ENCODE measurements at places on chromosomes 6 and 20.

DNA sequence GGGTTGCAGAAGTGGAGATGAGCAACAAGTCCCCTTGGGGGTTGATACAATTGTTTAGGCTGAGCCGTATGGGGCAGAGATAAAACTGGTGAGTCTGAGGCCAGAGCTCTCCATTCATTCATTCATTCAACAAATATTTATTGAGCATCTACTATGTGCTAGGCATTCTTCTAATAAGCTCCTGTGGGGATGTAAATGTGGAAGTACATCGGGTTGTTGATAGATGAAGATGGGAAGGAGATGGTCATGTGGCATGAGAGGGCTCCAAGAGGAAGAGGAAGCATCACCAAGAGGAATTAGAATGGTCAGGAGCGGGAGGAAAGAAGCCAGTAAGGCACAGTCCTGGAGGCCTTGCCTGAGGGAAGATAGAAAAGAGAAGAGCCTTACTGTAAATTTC lies 98.7 kb upstream of the MLN start:
- DNase-seq: no peak

GRCh38 chr6:136403110-136403980 lies 113.7 kb upstream of the BCLAF1 start:
- DNase-seq: no peak

GRCh38 chr20:24842918-24843715 lies 106.0 kb upstream of the CST7 start:
- DNase-seq: no peak

GRCh38 chr6:26142026-26142425 lies 54.8 kb downstream of the HFE start:
- no peak for DNase-seq

- DNase-seq: no peak
Measured at GRCh38 chr6:125931733-125932450, 24.7 kb upstream of the HINT3 start.

DNA sequence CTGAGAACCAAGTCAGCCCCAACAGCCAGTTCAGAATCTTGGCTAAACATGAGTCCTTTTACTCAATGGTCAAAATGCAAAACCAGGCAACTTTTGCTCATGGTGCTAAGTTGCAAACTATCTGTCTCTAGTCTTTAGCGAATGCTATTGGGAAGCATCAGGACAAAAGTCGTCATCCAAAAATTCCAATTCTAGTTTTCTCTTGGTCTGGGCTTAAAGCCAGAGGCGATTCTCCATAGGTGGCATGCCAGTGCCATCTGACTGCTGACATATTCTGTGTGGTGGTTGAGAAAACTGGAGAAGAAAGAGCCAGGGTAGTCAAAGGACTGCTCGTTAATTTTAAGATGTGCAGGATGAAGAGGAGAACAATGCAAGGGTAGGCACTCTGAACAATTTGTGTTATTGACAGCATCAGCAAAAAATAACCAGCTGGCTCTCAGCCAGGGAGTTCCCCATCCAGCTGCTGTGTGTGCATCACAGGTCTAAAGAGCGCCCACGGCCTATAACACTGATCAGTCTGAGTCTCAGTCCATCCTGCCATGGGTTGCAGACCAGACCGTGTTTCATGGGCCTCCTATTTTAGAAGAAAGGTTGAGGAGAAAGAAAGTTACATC lies 313.6 kb downstream of the ALDH8A1 start:
- no peak for DNase-seq

Data from stimulated activated CD4-positive, alpha-beta T cell treated with anti-CD3 and anti-CD28 coated beads, TNF-alpha, amount 100 ng/mL, for 4 hours (primary cell).